ENCODE measurements at places on chromosomes 16 and 17.

DNA sequence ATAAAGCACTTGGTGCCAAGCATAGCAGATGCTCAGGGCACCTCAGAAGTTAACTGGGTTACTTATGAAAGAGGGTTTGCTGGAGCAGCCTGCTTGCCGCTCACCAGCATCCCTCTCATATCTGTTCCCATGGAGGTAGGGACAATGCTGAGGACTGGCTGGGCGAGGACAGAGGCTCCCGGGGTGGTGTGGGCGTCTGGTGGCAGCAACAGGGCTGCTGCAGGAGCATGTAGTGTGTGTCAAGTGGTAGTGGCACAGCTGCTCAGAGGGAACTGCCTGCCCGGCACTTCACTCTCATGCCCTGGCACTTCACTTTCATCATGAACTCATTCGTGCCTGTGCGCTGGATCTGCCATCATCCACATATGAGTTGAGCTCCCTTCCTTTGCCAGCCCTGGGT is 26.9 kb upstream of the ZNHIT3 start:
- no peak for DNase-seq

- DNase-seq, result no peak
Observed at GRCh38 chr17:41651625-41652460, 27.5 kb upstream of the KRT17 start.

GRCh38 chr16:90078579-90078895 is 1.4 kb upstream of the PRDM7 start:
- DNase-seq, result no peak

DNA sequence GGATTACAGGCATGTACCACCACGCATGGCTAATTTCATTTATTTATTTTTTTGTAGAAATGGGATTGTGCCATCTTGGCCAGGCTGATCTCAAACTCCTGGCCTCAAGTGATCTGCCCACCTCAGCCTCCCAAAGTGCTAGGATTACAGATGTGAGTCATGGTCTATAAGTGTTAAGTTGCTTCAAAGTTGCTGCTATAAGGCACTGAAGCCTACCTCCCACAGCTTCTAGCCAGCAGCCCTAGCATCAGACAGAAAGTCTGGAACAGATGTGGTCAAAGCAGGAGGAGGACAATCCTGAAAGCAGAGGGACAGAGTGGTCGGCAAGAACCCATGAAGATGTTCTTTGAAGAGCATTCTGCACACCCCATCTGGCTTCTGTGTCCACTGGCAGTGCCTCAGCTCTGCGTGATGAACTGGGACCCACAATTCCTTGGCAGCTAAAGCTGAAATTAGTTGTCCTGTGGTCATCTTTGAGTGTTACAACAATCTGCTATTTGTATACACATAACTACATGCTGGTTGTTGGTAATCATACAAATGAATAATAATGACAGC is 11.2 kb downstream of the MAP3K14 start:
- no peak for DNase-seq

GRCh38 chr16:55597928-55598327 is 31.4 kb downstream of the CAPNS2 start:
- no peak for DNase-seq

GRCh38 chr16:3148256-3149192 is 13.7 kb downstream of the ZNF213 start:
- DNase-seq, result no peak

DNA sequence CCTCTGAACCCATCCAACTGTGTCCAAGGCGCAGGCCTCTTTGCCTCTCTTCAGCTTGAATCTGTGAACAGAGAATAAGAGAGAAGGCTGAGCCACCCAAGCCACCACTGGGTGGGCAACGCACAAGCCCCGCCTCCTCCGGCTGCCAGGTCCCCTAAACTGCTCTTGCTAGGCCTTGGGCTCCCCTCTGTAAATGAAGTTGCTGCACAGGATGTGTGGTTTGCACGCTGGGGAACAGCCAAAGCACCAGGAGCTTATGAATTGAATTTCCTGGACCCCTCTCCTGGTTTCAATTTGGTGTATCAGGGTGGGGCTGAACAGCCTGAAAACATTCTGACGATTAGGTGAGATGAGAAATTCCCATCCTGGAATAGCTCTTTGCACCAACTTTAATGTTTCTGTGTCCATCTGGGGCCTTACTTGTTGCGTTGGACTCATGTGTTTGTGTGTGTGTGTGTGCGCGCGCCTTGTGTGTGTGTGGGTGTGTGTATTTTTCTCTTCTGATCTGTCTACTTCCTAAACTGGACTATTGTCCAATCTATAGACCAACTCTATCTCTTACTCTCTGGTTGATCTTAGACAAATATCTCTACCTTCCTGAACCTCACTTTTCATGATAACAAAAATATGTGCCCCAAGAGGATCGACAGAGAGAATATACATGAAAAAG is 2.3 kb downstream of the CCL1 start:
- DNase-seq, result no peak

- DNase-seq, result no peak
Observed at GRCh38 chr16:61555718-61556441, 480.4 kb downstream of the CDH8 start.

GRCh38 chr16:69260506-69260905 is 50.6 kb upstream of the VPS4A start:
- DNase-seq, result no peak

- DNase-seq, result no peak
Observed at GRCh38 chr17:18626152-18626870, 17.9 kb downstream of the TBC1D28 start.

- DNase-seq, result no peak
Observed at GRCh38 chr16:87178977-87179376, 138.2 kb downstream of the C16orf95 start.

DNA sequence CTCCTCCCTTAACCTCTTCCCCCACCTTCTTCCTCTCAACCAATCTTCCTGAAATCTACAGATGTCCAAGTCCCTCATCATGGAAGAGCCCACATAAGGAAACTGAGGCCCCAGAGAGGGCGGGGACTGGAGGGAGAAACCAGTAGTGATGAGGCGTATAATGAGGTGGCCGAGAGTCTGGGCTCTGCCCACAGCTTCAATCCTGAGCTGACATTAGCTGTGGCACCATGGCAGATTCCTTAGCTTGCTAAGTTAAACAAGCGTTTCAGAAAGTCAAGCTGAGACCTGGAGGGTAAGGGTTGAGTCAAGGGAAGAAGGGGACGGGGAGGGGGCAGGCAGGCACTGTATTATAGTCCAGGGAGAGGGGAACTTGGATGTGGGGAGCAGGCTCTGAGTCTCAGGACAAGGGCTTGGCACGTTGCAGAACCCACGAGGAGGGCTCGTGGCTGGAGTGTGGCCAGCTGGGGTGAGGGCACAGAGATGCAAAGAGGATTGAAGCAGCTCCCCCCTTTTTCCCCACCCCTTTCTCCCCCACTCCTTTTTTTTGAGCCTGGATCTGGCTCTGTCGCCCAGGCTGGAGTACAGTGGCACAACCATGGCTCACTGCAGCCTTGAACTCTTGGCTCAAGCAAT is 13.3 kb downstream of the ARHGAP23 start:
- no peak for DNase-seq

GRCh38 chr17:72667096-72668063 is 425.1 kb downstream of the SLC39A11 start:
- no peak for DNase-seq

- no peak for DNase-seq
Observed at GRCh38 chr17:81073967-81074839, 39.3 kb downstream of the BAIAP2 start.

DNA sequence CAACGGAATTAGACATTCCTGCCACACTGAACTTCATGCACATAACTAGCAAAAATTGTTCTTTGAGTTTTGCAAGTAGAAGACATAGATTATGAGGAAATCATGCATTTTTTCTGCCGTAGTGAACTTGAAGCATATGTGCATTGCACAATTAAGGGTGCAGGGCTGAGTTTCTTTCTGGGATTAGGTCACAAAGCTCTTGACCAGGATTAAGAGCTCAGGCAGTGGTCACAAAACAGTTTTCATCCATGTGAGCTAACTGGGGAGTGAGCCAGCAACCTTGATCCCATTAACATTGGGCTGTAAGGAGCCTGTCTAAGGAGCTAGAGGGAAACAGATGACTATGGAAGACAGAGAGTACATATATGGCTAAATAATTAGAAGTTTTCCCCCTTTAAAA is 143.7 kb downstream of the PMP22 start:
- no peak for DNase-seq

DNA sequence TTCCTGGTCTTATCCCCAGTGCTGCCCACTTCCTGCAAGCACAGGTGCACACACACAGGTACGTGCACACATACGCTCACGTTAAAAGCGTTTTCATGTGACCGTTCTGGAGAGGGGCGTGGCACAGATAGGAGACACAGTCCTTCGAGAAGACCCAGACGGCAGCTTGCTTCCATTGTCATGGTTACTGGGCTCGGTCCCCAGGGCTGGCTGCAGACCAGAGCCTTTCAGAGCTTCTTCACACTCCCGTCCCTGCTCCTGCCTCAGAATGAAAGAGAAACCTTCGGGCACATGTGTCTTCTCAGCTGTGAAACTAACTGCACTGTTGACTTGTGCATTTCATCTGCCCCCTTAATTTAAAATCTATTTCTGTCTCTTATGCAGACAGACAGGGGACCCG is 154.2 kb downstream of the PITPNC1 start:
- DNase-seq, result no peak

DNA sequence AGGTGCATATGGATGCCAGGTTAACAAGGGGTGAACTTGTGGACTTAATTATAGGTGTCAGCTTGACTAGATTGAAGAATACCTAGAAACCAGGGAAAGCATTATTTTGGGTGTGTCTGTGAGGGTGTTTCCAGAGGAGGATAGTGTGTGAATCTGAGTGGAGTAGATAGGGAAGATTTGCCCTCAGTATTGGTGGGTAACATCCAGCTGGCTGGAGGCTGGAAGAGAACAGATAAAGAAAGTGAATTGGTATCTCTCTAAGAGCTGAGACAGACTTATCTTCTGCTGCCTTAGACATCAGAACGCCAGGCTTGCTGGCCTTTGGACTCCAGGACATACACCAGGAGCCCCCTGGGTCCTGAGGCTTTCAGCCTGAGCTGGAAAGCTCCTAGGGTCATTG is 75.2 kb downstream of the CDRT15 start:
- DNase-seq, result no peak

DNA sequence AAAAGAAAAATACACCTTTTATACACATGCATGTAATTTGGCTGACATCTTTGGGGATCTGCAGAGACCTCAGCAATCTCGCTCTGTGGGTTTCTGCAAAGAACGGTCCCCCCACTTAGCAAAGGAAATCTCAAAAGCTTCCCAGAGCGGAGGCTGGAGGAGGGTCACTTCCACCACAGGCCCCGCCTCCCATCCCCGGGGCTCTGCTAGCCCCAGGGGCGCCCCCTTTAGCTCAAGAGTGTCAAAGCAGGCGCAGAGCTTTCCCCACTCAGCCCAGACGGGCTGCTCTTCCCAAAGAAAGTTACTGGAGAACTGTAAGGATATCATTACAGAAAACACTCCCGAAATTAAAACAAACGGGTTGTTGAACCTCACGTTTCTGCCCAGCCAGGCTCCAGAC is 11.4 kb downstream of the SLC13A5 start:
- peak; percentile 42 for DNase-seq

- DNase-seq, result no peak
Observed at GRCh38 chr16:77652399-77652798, 69.9 kb upstream of the NUDT7 start.

DNA sequence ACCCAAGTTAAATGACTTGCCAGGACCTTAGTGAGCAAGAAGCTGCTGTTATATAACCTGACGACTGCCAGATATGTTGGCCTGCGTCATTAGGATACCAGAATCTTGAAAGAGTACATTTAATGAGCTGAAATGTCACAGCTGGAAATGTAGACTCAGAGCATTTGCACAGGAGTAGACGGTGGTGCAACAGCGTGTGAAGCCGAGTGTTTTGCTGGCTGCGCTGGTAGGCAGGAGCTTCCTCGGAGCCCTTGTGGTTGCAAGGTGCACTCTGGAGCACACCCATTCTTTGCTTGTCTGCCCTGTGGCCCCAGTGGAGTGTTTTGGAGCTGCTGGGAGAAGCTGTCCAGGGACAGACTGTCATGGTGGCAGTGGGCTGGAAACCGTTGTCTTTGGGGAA is 79.3 kb downstream of the BANP start:
- DNase-seq, result no peak

DNA sequence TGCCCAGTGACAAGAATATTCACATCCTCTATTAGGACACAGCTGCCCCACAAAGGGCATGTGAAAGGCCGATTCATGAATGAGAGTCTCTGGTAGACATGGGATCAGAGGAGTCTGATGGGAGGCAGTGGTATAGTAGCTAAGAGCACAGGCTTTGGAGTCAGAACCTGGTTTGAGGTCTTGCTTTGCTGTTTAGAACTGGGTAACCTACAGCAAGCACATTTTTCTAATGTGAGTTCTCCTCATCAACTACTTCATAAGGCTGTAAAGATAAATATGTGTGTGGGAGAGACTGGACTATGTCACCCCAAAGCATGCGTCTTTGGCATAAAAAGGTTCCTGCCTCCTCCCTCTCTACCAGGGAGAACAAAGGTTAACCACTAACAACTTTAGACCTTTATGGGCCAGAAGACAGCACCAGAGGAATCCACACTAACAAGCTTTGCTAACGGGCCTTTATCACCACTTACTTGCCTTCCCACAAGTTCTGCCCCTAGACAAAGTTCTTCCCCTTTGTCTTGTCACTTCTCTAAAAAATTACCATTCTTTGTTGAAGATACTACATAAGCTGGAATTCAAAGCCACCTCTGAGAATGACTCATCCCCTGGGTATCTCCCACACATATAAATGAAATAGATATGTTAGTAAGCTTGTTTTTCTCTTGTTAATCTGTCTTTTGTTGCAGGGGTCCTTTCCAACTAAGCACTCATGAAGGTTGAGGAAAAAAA is 21.1 kb downstream of the CDR2 start:
- no peak for DNase-seq

DNA sequence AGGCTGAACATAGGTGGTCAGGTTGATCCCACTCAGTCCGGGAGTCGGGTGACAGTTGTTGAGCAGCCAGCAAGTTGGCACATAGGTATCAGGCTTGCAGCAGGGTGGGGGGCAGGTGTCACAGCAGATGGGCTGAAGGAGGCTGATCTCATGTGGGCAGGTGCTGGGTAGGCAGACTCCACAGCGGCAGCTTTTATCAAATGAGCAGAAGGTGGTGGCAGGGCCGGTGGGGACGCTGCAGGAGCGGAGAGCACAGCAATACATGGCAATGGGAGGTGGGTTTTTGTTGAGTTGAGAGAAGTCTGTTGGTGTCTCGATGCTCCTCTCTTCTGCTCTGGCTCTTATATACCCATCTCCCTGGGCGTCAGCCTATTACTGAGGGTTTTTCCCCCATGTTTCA is at the start of gene KRTAP3-1:
TSS of gene KRTAP3-1 (minus strand) at position 318 of the 400 bp plus-strand sequence. CDS start at position 264, 54 bp downstream.
- no peak for DNase-seq

GRCh38 chr17:2421315-2422147 is 20.7 kb upstream of the MNT start:
- no peak for DNase-seq

DNA sequence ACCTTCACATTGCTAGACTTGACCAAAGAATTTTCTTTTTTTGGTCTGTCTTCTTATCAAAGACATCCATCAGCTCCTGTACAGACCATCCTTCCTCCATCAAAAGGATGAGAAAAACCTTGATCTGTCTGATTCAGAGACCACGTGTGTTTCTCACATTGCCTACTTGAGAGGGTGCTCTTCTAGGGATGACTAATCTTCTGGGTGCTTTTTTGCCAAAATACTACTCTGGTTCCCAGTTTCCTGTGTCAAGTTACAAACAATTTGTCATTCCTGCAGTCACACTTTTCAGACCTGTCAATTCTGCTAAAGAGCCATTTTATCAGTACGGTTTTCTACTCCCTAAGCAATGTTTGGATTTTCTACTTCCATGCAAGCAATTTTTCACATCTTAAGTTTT is 492.2 kb downstream of the CDH11 start:
- DNase-seq, result no peak

GRCh38 chr17:40803617-40804082 is 3.9 kb upstream of the KRT28 start:
- peak; percentile 76 for DNase-seq

- no peak for DNase-seq
Observed at GRCh38 chr17:55607731-55608341, 96.6 kb upstream of the SMIM36 start.
